MCF 10A (cell line): ENCODE measurements at places on chromosomes 1 and 21.

GRCh38 chr21:42360317-42360716, 6.0 kb downstream of the TFF1 start:
- DNase-seq: no peak

- no peak for DNase-seq
These were observed 176.5 kb upstream of the ST6GALNAC5 start for GRCh38 chr1:76690766-76691165.

DNA sequence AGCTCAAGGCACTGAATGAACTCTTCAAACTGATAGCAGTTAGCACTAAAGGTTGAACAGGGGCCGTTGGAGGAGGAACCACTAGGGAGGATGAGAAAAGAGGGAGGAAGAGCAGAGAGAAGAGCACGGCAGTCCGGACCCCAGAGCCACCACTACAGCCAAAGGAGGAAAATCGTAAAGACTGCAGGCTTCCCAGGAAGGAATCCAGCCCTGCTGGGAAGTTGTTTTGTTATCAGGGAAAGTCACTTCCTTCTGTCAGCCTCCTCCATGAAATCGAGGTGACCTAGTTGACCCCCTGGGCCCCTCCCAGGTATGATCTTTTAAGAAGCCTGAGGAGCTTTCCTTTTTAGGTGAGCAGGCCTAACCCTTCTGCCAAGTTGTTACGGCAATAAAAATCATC, 88.2 kb downstream of the PBX1 start:
- DNase-seq: no peak

DNA sequence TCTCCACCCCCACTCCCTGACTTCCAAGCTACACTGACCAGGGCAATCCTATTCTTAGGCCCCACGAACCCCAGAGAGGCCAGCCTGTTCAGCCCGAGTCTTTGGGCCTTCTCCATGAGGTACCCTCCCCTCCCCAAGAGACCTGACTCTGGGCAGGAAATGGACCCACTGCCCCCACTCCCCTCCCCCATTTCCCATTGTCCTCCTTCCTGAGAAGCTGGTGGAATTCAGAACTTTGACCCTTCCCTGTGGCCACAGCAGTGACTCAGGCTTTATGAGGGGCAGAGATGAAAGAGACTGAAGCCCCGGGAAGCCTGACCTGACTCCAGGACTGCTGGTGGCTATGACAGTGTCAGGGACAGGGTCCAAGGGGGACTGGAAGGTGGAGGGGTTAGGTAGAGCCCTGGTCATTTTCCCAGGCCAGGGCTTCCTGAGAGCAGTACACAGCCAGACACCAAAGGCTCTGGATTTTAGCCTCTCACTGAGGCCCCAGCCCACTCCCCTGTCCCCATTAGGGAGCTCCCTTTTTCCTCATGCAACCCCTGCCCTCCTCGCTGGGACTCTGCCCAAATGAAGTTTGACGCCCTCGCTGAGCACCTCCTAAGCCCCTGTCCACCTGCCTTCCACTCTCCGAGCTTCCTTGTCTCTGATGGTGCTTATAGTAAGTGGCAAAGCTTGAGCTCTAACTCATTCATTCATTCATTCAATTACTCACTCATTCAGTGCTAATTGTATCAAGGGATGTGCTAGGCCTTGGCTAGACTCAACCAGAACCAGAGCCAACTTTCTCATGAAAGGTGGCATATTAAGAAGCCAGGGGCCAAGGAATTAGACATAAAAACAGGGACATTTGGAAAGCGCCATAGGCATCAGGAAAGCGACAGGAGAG, 3.0 kb downstream of the CRYBG2 start:
- no peak for DNase-seq

GRCh38 chr1:115116512-115116911, 27.2 kb upstream of the TSPAN2 start:
- DNase-seq: no peak

DNA sequence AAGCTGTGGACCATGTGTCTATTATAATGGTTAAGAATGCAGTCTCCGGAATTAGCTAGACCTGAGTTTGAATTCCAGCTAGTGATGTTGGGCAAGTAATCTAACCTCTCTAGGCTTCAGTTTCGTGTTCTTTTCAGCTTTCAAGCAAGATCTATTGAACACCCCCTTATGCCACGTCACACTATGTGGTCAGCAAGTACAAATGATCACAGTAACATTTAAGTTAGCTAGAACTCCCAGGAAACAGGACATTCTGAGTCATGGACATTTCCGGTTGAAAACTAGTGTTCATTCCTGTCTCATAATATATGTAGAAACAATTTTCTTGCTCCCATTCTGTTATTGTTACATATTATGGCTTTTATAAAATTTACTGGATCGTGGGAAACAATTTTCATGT, 34.0 kb upstream of the NHLH2 start:
- DNase-seq: peak; percentile 71

- DNase-seq: peak; percentile 61
These were observed 79.2 kb downstream of the RNF220 start for GRCh38 chr1:44484155-44484688.

GRCh38 chr1:98421085-98421435, 240.5 kb upstream of the SNX7 start:
- no peak for DNase-seq

GRCh38 chr1:84853741-84854721, 39.0 kb downstream of the LPAR3 start:
- DNase-seq: peak; percentile 92

- no peak for DNase-seq
These were observed 321.6 kb upstream of the LRRC7 start for GRCh38 chr1:69246109-69246508.

- peak; percentile 97 for DNase-seq
These were observed 31.9 kb downstream of the WNT9A start for GRCh38 chr1:227915564-227916553.

- no peak for DNase-seq
These were observed 11.9 kb downstream of the FGGY start for GRCh38 chr1:59308839-59309238.

- no peak for DNase-seq
These were observed 19.3 kb downstream of the PRKACB start for GRCh38 chr1:84163123-84163931.

DNA sequence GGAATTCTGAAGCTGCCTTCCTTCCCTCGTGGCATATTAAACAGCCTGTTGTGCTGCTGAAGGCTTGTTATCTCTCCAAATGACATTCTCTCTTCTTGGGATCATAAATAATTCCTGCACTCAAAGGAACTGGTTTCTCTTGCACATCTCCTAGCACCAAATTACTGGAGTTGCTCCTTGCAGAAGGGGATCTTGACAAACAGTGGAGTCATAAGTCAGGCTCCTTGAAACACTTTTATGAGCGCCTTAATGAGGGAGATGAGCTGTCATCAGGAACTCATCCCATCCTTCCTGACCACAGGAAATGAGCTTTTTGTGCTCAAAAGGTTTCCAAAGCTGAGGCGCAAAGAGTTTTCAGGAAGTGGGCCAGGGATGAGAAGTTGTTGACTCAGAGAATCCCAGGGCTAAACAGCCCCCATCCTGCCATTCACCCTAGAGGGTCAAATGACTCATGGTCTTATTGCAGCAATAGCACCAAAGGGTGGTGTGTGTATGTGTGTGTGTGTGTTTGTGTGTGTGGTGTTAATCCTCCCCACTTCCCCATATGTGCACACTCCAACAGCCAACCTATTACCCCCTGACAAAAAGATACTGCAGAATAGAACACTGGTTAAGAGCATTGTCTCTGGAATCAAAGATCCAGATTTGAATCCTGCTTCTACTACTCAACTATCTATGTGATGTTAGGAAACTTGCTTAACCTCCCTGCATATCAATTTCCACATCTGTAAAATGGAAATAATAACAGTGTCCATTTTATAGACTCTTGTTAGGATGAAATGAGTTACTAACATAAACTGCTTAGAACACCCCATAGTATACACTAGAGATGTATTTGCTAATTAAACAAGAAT, 2.8 kb upstream of the PHC2 start:
- peak; percentile 100 for DNase-seq

DNA sequence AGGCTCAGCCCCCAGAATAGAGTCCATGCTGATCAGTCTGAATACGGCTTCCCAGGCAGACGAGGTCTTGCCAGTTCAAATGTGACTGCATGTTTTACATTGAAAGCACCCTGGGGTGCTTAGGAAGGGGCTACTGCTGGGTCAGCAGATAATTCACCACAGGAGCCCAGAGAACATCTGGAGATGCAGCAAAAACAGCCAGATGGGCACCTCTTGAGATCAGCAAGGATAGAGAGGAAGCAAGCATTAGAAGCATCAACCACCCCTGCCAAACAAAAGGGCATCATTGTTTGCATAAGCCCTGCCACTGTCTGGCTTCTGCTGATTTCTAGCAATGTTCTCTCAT, 403.1 kb downstream of the RRAGC start:
- DNase-seq: no peak

DNA sequence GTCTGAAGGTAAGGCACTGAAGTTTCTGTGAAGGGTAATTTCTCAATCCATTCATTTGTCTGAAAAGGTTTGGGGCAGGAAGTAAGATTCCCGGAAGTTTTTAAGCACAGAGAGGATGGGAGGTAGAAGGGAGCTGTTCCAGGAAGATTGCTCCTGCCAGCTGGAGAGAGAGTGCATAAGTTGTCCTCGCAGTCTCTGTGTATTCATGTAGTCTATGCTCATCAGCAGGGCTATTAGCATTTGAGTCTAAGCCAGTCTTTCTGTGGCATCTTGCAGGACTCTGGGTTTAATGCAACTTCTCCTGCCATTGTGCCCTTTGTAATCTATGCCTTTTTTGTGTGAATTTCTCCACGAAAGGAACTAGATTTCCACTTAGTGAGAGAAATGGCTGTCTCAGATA, 140.8 kb upstream of the FGGY start:
- DNase-seq: no peak
